ENCODE measurements at places on chromosomes 5 and 9. TPM values are rescaled to one million over a fixed set of nuclear protein-coding genes. Genes with fewer than 3 reads are reported as not detected.

GRCh38 chr5:10667431-10668057 lies 93.5 kb downstream of the DAP start:
- H3K27me3 ChIP-seq = no peaks in the 10 kb centered on the region
- no peak for DNase-seq
- H3K4me1 ChIP-seq = no peaks in the 10 kb centered on the region

DNA sequence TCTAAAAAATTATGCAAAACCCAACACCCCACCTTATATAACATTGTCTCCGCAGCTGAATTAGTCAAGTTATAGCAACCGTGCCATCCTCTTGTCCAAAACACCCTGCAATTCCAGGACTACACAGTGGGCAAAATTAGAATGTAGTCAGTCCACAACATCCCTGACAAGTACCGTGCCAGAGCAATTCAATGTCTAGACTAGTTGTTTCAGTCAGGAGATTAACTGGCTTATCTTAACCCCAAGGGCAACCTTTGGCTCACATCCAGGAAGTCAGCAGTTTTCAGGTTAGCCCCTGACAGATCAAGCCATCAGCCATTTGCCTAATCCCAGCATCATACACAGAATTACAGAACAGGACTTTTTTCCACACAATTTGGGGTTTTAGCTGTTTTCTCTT lies 240.8 kb upstream of the TMEM161B start:
- no peak for DNase-seq
- H3K27me3 ChIP-seq = peaks cover under 1% of the 10 kb centered on the region
- H3K4me3 ChIP-seq = no peak overlapping the region
- H3K4me1 ChIP-seq = no peaks in the 10 kb centered on the region
- no peak overlapping the region for H3K27ac ChIP-seq

- DNase-seq = no peak
- H3K27me3 ChIP-seq = peaks cover 2% of the 10 kb centered on the region
- no peaks in the 10 kb centered on the region for H3K36me3 ChIP-seq
- H3K4me3 ChIP-seq = no peak overlapping the region
- peaks cover 2% of the 10 kb centered on the region for H3K4me1 ChIP-seq
- no peak overlapping the region for H3K27ac ChIP-seq
Measured at GRCh38 chr5:96220610-96221390, 212.2 kb downstream of the PCSK1 start.

GRCh38 chr5:128228521-128228920 lies 145.0 kb downstream of the SLC12A2 start:
- H3K4me1 ChIP-seq = no peaks in the 10 kb centered on the region
- H3K27me3 ChIP-seq = no peaks in the 10 kb centered on the region
- H3K27ac ChIP-seq = no peak overlapping the region
- no peak overlapping the region for H3K4me3 ChIP-seq
- no peak for DNase-seq
- no peaks in the 10 kb centered on the region for H3K36me3 ChIP-seq

GRCh38 chr5:10034001-10034400 lies 215.7 kb downstream of the ATPSCKMT start:
- no peak overlapping the region for H3K4me3 ChIP-seq
- H3K27ac ChIP-seq = no peak overlapping the region
- DNase-seq = no peak
- H3K36me3 ChIP-seq = no peaks in the 10 kb centered on the region
- no peaks in the 10 kb centered on the region for H3K4me1 ChIP-seq

- no peaks in the 10 kb centered on the region for H3K27me3 ChIP-seq
- no peak overlapping the region for H3K4me3 ChIP-seq
- no peak overlapping the region for H3K27ac ChIP-seq
- no peaks in the 10 kb centered on the region for H3K4me1 ChIP-seq
- DNase-seq = no peak
Measured at GRCh38 chr9:121239071-121239470, 28.9 kb upstream of the GSN start.

GRCh38 chr5:28344836-28345433 lies 1306.5 kb upstream of the CDH9 start:
- no peaks in the 10 kb centered on the region for H3K27me3 ChIP-seq
- no peak overlapping the region for H3K4me3 ChIP-seq
- no peak overlapping the region for H3K27ac ChIP-seq
- DNase-seq = no peak

- no peak overlapping the region for H3K27ac ChIP-seq
- no peaks in the 10 kb centered on the region for H3K27me3 ChIP-seq
- H3K4me3 ChIP-seq = no peak overlapping the region
- DNase-seq = no peak
- H3K4me1 ChIP-seq = no peaks in the 10 kb centered on the region
- H3K36me3 ChIP-seq = no peaks in the 10 kb centered on the region
Measured at GRCh38 chr9:106621313-106622163, 241.4 kb upstream of the ZNF462 start.

The C5orf47 gene
- total RNA-seq = not detected

The HTR4 gene
- total RNA-seq = not detected

The FOXD4 gene
- 0.16 TPM for total RNA-seq

The CENPP gene
- 26.5 TPM for total RNA-seq

The PAX5 gene
- 2.4 TPM for total RNA-seq

The SERF1A gene
- 6.8 TPM for total RNA-seq

The SLC4A9 gene
- total RNA-seq = not detected

The ZFP2 gene
- 0.37 TPM for total RNA-seq

The SPINK13 gene
- not detected for total RNA-seq
